ENCODE measurements at places on chromosomes 3 and 15. TPM values are rescaled to one million over a fixed set of nuclear protein-coding genes. Genes with fewer than 3 reads are reported as not detected.

TRPM1 gene
- not detected for total RNA-seq

ZNF502 gene
- 3.9 TPM for total RNA-seq

SENP8 gene
- 1.9 TPM for total RNA-seq

CD200R1 gene
- total RNA-seq: 0.07 TPM

ZWILCH gene
- total RNA-seq: 11.7 TPM

SSUH2 gene
- total RNA-seq: not detected

AMT gene
- total RNA-seq: 0.52 TPM

GNB4 gene
- total RNA-seq: 91.0 TPM

SLC22A14 gene
- total RNA-seq: 0.66 TPM

PLA2G4D gene
- total RNA-seq: not detected

ATP13A5 gene
- not detected for total RNA-seq

CLDN18 gene
- not detected for total RNA-seq

UPK1B gene
- 0.98 TPM for total RNA-seq

ALPK3 gene
- 26.4 TPM for total RNA-seq

SLC6A1 gene
- total RNA-seq: 0.10 TPM

SEMA7A gene
- total RNA-seq: 20.7 TPM

CSTA gene
- 1.2 TPM for total RNA-seq

B2M gene
- total RNA-seq: 1,798 TPM

CYP1A1 gene
- total RNA-seq: 1.2 TPM

ANKRD63 gene
- not detected for total RNA-seq

CYP1A2 gene
- not detected for total RNA-seq

LXN gene
- total RNA-seq: 52.5 TPM

SLC28A2 gene
- total RNA-seq: not detected

SLC9C1 gene
- 0.43 TPM for total RNA-seq

SPINT1 gene
- total RNA-seq: 0.36 TPM

SOX14 gene
- not detected for total RNA-seq

GTF2E1 gene
- total RNA-seq: 11.7 TPM

FOXB1 gene
- total RNA-seq: not detected

GOLGA8T gene
- 0.17 TPM for total RNA-seq

RBPMS2 gene
- total RNA-seq: 0.07 TPM
